C1 segment of cervical spinal cord (tissue), 14 donors: ENCODE measurements at places on chromosomes 3 and 15.

DNA sequence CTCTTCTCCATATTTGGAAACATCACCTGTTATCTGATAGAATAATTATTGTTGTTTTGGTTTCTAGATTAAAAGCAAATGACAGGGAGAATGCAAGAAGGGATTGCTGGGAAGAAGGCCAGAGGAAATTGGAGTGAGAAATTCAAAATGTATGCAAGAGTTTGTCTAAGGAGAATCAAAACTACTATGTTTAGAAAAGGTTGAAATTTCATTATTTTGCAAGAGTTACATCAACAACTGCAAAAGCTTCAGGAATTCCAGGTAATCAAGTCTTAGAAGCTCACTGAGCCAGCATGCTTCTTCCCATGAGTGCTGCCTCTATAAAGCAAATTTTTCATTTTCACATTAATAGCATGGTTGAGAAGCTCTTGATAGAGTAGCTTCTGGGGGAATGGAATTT lies 177.2 kb upstream of the GBE1 start:
- DNase-seq: no peak

- DNase-seq: no peak
Measured at GRCh38 chr3:133994166-133994890, 35.4 kb downstream of the SLCO2A1 start.

- DNase-seq: no peak
Measured at GRCh38 chr3:90221900-90222299, 1114.5 kb downstream of the EPHA3 start.

DNA sequence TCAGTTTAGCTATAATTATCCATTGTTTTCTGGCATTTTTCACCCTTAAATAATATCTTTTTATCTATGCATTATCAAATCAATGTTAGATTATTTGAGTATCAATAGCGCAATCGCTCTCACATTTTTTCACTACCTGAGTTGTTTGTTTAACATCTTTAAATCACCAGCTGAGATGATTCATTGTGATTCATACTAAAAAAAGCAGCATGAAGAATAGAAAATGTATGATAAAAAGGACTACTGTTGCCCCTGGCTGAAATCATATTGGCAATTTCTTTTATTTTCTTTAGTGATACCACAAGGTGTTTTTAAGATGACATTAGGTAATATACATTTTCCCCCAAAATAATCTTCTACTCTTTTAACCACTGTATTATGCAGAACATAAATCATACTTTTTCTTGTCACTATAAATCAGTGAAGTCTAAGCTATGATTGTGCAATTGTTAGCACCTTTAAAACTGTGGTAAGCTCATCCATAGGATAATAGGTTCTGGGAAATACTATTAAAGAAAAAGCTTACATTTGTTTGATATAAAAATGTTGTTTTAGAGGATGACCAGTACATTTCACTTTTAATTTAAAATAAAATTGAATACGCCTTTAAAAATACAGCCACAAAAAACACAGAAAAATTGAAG lies 889.1 kb downstream of the NAALADL2 start:
- no peak for DNase-seq

DNA sequence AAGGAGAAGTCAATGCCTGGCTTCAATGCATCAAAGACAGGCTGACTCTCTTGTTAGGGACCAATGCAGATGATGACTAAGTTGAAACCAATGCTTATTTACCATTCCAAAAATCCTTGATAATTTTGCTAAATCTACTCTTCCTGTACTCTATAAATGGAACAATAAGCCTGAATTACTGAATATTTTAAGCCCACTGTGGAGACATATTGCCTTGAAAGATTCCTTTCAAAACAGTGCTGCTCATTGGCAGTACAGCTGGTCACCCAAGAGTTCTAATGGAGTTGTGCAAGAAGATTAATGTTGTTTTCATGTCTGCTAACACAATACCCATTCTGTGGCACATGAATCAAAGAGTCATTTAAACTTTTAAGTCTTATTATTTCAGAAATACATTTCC lies 181.0 kb upstream of the CBLB start:
- no peak for DNase-seq

GRCh38 chr3:23490459-23490858 lies 287.3 kb downstream of the UBE2E2 start:
- DNase-seq: no peak

- DNase-seq: no peak
Measured at GRCh38 chr3:21377071-21377769, 373.8 kb downstream of the ZNF385D start.

GRCh38 chr3:14216257-14217048 lies 37.8 kb downstream of the LSM3 start:
- DNase-seq: no peak

- DNase-seq: no peak
Measured at GRCh38 chr3:108093021-108093420, 2.2 kb upstream of the CD47 start.

- DNase-seq: no peak
Measured at GRCh38 chr3:174737966-174738365, 121.2 kb upstream of the NAALADL2 start.

DNA sequence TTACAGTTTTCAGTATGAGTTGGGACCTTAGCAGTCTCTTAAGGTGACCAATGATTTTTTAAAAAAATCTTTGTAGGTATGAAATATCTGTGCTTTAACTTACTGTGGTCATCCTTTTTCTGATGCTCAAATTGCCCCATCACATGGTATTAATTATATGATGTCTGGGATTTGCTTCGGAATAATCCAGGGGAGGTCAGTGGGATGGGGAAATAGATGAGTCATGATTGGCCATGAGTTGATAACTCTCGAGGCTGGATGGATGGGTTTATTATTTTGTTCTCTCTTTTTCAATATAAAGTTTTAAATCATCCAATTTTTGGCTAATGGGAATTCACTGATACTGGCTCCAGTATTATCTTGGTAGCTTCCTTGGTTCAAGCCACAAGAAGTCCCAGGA lies 370.3 kb upstream of the TPM1 start:
- DNase-seq: no peak

GRCh38 chr3:41318520-41318919 lies 119.2 kb downstream of the CTNNB1 start:
- DNase-seq: no peak

DNA sequence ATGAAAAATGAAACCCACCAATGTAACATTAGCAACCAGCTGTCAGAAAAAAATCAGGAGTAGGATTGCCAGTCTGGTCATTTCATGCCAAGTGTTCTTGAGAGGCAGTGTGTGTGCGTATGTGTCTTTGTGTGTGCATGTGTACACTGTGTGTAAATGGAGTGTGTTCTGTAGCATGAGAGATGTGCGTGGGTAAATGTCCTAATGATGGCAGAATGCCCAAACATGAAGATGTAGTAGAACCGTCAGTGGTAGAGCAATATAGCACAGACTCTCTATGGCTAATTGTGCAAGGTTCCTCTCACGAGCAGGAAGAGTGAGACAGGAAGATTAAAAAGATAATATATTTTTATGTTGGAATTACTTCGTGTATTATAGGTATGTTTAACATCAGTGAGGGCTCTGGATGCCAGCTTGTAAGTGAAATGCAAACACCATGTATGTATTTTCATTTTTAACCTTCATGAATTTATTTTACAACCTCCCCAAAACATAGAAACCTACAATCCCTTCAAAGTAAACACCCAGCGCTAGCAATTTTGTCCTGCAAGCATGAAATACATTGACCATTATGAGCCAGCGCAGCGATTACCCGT lies 1038.7 kb downstream of the IGSF11 start:
- DNase-seq: no peak

GRCh38 chr3:128493570-128494366 lies 767 bp upstream of the GATA2 start:
- DNase-seq: no peak

GRCh38 chr3:51715977-51716294 lies 9.1 kb downstream of the GRM2 start:
- no peak for DNase-seq

DNA sequence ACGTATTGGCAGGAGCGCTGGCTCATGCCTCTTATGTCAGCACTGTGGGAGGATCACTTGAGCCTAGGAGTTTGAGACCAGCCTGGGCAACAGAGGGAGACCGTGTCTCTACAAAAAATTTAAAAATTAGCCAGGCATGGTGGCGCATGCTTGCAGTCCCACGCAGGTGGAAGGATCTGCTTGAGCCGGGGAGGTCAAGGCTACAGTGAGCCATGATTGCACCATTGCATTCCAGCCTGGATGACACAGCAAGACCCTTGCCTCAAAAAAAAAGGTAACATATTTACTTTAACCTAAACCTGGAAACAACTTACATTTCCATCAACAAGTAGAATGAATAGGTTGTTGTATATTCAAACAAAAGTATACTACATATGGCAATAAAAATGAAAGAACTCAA lies 78.1 kb downstream of the HERC2 start:
- no peak for DNase-seq

GRCh38 chr3:146160964-146161662 lies at the start of gene PLOD2:
Gene PLOD2 (minus strand): TSS chr3:146161184. CDS start chr3:146160989, 195 bp downstream.
- peak; percentile 39 for DNase-seq

DNA sequence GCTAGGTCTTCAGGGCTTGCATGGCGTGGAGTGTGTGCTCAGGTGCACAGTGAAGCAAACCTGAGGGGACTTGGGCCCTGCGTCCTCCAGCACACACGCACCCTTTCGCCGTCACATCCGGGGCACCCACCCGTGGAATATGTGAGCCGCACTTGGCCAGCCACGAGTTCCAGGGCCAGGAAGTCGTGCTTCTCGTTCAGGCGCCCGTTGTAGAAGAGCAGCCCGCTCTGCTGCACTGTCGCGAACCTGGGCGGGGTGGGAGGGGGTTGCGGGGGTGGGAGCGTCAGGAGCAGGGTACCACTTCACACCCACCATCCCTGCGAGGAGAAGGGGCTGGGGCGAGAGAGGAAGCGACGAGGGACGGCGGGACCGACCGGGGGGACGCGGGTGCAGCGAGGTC lies 7.1 kb downstream of the CELSR3 start:
- no peak for DNase-seq

GRCh38 chr15:90396321-90396720 lies 8.3 kb downstream of the IQGAP1 start:
- DNase-seq: no peak

DNA sequence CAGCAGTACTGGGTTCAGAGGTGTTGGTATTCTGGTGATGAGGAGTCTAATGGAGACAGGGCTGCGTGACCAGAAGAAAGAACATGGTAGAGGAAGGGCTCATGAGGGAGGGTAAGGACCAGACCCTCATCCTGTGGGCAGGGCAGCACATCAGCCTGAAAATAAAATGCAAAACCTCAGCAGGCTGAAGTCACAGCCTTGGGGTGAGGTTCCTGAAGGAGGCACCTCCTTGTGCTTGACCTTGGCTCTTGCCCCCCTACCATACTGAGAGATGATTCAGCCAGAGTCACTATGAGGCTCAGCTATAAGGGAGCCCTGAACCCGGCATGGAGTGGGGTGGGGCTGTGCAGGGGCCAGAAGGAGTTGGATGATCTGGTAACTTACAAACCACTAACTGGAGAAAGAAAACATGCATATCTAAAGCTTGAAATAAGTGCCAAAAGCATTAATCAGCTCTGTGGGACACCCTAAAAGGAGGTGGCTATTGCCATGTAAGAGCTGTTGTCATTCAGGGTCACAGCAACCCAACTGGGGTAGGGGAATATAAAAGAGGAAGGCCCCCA lies 60.2 kb downstream of the CORO2B start:
- no peak for DNase-seq

GRCh38 chr3:172625404-172625803 lies 85.5 kb downstream of the NCEH1 start:
- no peak for DNase-seq

DNA sequence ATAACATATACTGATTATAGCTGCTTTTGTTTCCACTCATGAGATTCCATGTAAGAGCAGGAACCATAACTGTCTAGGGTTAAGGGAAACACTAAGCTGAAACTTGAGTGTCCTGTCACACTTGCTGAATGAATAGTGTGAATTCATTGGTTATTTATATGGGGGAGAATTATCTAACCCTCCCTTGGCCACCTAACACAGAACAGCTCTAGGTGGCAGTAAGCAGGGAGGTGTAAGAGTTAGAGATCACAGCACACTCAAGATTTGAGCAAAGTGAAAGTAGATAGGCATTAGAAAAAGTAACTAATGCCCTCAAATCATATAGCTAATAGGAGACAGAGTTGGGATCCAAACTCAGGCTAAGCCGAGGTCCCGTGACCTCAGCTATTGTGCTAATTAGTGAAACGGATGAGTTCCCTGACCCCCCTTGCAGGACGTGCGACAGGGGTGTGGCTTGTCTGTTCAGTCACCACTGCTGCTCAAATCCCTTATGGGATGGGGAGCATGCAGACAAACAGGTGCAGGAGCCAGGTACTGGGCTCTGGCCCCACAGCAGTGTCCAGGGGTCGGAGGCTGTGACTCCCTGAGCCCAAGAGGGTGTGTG lies 27.7 kb upstream of the ANO10 start:
- no peak for DNase-seq

- peak; percentile 26 for DNase-seq
Measured at GRCh38 chr15:43511012-43511885, 6.2 kb upstream of the MAP1A start.

DNA sequence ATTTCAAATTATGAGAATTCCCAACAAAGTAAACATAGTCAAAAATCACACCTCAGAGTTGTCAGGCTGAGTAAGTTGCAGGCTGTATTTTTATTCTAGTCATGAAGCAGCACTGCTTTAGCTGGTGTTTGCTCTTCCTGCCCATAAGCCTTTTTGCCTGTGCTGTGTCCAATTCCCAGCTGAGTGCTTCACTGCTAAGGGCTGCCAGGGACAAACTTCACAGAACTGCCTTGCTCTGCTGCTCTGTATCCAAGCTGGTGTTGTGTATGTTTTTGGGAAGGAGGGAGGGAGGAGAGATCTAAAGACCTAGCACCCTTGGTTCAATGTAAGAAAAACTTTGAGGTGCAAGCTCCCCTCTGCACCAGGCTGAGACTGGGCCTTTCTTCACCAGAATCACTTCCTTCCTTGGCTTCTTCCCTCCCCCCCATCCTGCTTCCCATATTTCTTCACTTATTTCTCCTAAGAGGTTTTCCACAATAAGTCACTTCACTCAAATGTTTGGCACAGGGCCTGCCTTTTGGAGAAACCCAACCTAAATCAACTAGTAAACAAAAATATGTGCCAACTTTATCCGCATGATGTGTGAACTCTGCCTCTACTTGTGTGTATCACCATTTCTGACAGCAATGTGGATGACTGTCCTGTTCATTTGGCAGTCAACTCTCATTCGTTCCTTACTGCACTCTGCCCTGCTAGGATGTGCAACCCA lies 156.1 kb downstream of the TBL1XR1 start:
- DNase-seq: no peak

GRCh38 chr3:66236281-66236680 lies 15.5 kb downstream of the SLC25A26 start:
- DNase-seq: no peak

DNA sequence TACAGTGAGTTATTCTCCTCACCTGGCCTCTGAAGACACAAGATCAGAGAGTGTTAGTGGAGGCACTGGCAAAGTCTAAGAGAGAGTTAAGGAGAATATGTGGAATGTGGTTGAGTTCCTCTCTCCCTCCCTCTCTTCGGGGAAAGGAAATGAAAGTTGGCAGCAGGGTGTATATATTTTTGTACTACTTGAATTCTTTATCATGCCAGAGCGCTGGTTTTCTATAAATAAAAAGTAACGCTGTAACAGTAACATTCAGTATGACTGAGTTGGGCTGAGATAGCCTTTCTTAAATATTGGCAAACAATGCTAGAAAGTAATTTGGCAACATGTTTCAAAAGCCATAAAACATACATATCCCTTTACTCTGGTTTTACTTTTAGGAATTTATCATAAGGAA lies 77.5 kb upstream of the TNFAIP8L3 start:
- DNase-seq: no peak
